ENCODE measurements at places on chromosomes 1 and 21.

DNA sequence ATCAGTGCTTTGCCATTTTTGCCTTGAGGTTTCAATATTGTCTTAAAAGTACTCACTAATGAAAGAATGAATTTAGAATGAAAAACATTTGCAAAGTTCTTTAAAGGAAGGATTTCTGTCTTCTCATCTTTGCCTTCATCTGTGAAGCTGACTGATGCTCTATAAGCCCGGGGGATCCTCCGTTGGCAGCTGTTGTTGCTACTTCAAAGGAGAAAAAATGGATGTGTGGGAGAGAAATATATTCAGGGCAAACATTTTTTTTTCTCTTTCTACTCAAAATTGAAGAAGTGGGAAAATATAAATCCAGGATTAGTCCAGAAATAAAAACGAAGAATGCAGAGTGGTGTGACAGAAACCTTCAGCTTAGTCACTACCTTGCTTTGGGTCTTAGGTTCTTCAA lies 142.5 kb downstream of the OLFM3 start:
- no peak for DNase-seq

GRCh38 chr1:64691626-64692025 lies 53.2 kb upstream of the RAVER2 start:
- no peak for DNase-seq

GRCh38 chr1:235933766-235934116 lies 67.0 kb upstream of the LYST start:
- DNase-seq, result no peak

GRCh38 chr1:74952786-74953185 lies 181.4 kb upstream of the LHX8 start:
- no peak for DNase-seq

- no peak for DNase-seq
Measured at GRCh38 chr1:228471762-228472398, 15.3 kb upstream of the RNF187 start.

GRCh38 chr1:6912518-6912917 lies 127.3 kb downstream of the CAMTA1 start:
- no peak for DNase-seq

- no peak for DNase-seq
Measured at GRCh38 chr1:10980841-10981727, 31.4 kb upstream of the TARDBP start.

- no peak for DNase-seq
Measured at GRCh38 chr1:27402349-27402754, 9.9 kb downstream of the GPR3 start.
